B cell (primary cell): ENCODE measurements at places on chromosomes 6 and 20.
A peak's percentile ranks its signal among the peaks of the same experiment; 100 is the strongest.

GRCh38 chr6:55886185-55886836 is 10.9 kb upstream of the BMP5 start:
- DNase-seq = no peak

GRCh38 chr6:46949632-46950280 is 28.0 kb upstream of the ADGRF5 start:
- no peak for DNase-seq

GRCh38 chr20:9480066-9480465 is 34.3 kb upstream of the LAMP5 start:
- no peak for DNase-seq

- DNase-seq = no peak
These were observed 167.4 kb upstream of the RREB1 start for GRCh38 chr6:6940031-6941025.

GRCh38 chr6:119350952-119351372 is 1.4 kb upstream of the MAN1A1 start:
- DNase-seq = peak; percentile 42

- no peak for DNase-seq
These were observed 71.9 kb upstream of the RREB1 start for GRCh38 chr6:7035837-7036249.

GRCh38 chr6:1143655-1144054 is 168.2 kb upstream of the FOXQ1 start:
- DNase-seq = no peak

DNA sequence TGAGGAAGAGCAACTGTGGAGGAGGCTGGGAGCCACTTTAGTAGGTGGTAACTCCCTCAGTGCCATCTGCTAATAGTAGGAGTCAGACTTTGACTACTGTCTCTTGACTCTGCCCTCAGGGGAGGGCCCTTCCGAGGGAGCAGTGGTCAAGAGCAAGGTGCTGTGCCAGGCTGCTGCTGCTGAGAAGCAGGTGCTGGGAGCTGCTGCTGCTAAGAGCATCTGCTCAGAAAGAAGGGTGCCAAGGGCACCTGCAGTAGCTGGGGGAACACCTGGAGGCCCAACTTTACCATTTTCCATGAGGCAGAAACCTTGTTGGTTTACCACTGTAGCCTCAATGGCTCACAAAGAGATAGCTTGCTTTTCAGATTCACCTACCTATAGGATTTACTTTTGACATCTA is 18.5 kb downstream of the GGTLC1 start:
- no peak for DNase-seq

DNA sequence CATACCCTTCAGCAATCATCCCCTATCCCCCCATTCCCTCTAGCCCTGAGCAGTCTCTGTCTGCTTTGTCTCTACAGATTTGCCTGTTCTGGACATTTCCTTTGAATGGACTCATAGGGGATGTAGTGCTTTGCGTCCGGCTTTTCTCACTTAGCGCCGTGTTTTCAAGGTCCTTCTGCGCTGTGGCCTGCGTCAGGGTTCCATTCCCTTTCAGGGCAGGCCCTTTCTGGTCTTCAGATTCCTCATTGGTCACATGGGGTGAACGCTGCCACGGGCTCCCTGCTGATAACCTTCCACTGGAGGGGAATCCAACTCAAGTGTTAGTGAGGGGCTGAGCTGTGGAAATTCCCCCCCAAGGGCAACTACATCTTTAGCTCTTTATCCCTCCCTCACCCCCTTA is 36.4 kb upstream of the APCDD1L start:
- DNase-seq = no peak
